Stimulated activated CD4-positive, alpha-beta T cell treated with anti-CD3 and anti-CD28 coated beads, Interleukin-4, amount 100 ng/mL, for 48 hours (primary cell): ENCODE measurements at places on chromosomes 7 and 10.

DNA sequence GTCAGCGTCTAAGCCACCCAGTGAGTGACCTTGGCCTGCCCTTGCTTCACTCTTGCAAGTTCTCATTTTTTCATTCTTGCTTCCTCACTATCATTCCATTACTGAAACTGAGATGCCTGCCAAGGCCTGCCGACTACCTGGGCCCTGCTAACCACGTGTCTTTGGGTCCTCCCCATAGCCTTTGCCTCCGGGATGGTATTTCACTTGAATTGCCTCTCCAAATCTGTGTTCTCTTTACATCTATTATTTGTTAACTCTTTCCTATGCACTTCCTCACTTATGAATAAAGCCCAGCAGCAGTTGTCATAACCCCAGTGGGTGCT lies 234.6 kb downstream of the SNX10 start:
- DNase-seq, result no peak

DNA sequence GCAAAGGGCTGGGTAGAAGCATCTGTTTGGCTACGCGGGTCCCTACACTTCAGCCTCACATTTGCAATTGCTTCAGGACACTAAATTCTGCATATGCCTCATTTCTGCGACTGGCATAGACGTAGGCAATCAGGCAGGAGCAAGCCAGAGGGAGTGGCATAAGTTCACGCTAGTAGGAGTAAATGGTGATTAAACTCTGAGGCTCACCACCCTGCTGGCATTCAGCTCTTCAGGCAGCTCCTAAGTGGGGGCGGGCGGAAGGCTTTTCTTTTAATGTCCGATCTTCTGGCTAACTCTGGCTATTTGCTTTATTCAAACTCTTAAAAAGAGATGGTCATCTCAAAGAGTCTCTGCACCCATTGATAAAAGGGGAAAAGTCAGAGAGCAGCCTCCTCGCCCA lies 45.3 kb downstream of the RGS10 start:
- DNase-seq, result no peak

DNA sequence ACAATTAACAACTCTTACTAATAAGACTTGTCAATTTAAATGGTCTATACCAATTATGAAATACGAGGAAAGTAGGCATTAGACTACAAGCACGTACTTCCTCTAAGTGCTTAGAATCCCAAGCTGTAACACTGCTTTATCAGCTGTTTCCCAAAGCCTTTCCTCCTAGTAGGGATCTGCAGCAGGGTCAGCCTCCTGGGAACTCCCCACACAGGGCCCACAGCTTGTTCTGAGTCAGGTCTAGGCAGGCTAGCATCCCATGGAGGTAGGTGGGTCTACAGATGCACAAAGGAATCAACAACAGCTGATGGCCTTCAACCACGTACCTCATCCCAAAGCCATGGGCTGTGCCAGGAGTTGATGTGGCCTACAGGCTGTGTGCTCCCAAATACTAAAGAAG lies 14.7 kb downstream of the MMS19 start:
- no peak for DNase-seq

GRCh38 chr10:73967544-73967943 lies 30.4 kb upstream of the VCL start:
- no peak for DNase-seq

- no peak for DNase-seq
Measured at GRCh38 chr10:69749178-69750010, 52.3 kb upstream of the COL13A1 start.

DNA sequence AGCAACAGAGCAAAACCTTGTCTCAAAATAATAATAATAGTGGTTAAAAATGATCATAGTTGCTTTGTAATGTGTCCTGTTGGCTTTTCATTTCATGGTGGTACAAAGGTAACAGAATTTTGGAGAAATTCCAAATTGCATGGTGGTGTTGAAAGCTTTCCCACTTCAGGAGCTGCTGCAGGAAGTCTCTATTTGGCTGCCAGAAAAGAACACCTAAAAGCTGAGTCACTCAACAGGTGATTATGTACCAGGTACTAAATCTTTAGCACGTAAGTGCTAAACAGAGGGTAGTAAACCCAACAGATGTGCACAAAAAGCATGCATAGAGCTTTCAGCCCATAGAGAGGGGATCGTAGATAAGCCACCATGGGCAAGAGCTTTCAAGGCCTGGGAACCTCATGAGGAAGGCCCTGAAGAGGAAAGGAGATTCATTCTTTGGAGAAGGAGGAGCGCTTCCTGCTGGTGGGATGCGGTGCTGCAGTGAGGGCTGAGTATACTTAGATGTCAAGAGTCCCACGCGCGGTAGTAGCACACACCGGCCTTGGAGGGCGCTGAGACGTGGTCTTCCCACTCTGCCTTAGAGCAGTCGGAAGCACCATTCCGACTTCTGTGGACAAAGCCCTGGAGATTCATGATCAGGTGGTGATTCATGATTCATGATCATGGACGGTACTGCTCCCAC lies 118.7 kb downstream of the RALA start:
- DNase-seq, result peak; percentile 38

- no peak for DNase-seq
Measured at GRCh38 chr7:84637568-84638338, 443.2 kb upstream of the SEMA3A start.

DNA sequence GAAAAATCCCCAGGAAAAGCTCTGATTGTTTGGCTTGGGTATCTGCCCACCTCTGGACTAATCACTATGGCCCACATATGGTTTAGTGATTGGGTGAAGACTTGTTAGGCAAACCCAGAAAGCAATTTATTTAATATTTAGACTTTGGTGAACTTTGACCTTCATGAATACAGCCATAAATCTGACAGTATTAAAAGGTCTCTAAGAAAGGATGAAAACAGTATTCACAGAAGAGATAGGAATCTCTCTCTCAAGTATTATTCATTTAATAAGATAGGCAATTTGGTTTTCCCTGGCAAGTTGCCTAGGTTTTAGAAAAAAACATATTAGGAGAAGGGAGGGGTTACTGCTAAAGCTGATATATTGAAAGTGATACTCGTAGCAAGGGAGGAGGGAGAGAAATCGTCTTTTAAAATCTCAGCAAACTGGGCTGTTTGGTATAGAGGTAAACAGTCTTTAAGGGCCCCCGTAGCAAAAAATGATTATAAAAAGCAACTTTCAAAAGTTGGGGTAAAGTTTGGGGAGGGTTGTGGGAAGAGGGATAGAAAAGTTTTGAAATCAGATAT lies 57.1 kb downstream of the LSMEM1 start:
- DNase-seq, result no peak

DNA sequence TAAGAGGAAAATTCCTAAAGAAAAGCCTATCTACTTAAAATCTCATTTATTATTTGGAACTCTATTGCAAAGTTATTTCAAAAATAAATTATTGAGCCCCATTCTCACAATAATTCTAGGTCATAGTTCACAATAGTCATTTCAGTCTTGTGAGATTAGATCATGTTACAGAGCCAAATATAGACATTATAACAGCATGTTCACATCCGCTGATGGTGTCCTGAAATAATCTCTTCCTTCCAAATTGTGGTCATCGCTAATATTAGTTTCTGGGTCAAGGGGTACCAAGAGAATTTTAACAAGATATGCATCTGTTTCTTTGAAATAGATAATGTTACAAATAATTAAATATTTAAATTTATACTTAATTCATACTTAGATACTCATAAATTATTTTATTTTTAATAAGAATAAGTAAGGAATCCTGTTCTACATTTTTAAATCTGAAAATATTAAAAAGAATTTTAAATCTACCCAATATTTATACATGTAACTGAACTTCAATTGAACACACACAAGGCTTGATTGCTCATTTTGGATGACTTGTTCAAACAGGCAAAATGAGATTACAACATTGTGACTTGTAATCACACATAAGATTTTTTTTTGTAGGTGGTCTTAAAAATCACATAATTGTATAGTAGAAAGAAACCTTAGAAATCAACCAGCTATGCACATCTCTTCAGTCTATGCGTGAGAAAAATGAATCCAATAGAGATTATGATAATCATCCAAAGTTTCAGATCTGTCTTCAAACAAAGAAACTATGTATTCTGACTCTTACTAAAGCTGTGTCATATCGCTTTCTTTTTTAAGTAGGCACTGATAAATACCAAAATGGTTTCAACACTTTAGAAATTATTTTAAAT lies 13.1 kb downstream of the GNAT3 start:
- DNase-seq, result no peak

DNA sequence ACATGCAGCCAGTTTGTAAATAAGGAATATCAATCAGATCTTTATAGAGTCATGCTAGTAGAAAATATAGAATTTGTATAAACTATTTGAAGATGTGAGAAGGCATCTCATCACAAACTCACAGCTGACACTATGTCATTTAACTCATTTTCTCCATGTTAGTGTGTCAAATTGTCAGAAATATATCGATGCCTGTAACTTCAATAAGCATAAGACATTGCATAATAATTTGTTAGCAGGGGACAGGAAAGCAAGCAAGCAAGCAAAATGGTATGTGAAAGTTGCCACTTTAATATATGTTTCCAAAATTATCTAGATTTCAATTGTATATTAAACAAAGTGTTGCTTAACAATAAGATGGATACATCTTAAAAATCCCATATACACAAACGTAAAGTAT lies 571.0 kb downstream of the ARL4A start:
- DNase-seq, result no peak

GRCh38 chr7:16428672-16429071 lies 7.3 kb upstream of the CRPPA start:
- no peak for DNase-seq

DNA sequence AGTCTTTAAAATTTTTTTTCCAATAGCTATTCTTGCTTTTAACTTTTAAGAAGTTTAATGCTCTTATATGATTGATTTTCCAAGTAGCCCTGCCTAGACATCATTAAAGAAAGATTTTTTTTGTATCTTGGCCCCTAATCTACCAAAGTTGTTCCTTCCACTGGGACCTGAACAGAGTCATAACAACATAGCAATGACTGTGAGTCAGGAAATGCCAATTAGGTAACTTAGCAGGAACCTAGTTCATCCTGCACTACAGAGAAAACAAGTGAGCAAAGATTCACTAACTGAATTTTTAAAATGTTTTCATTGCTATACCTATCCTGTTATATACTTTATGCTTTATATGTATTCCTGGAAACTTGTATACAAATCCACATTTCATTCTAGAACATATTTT lies 284.7 kb downstream of the BICC1 start:
- DNase-seq, result no peak

DNA sequence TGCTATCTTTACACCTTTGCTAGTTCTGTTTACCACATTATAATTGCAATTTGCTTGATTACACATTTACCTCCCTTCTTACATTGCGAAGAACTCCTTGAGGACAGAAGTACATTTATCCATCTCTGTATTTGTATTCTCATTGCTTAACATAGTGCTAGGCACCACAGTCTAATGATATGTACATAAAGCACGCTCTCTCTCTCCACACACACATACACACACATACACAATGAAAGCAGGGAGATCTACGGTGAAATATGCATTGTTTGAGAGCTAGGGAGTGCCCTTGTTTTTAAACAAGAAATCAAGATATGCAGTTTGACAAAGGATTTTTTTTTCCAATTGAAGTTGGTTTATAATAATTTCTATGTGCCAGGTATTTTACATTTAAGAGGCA lies 148.7 kb downstream of the BMPER start:
- DNase-seq, result no peak

- no peak for DNase-seq
Measured at GRCh38 chr7:116802746-116803152, 59.6 kb upstream of the CAPZA2 start.

GRCh38 chr7:41114131-41114530 lies 588.8 kb downstream of the INHBA start:
- DNase-seq, result no peak

- DNase-seq, result no peak
Measured at GRCh38 chr10:103748020-103748419, 107.4 kb downstream of the SH3PXD2A start.

DNA sequence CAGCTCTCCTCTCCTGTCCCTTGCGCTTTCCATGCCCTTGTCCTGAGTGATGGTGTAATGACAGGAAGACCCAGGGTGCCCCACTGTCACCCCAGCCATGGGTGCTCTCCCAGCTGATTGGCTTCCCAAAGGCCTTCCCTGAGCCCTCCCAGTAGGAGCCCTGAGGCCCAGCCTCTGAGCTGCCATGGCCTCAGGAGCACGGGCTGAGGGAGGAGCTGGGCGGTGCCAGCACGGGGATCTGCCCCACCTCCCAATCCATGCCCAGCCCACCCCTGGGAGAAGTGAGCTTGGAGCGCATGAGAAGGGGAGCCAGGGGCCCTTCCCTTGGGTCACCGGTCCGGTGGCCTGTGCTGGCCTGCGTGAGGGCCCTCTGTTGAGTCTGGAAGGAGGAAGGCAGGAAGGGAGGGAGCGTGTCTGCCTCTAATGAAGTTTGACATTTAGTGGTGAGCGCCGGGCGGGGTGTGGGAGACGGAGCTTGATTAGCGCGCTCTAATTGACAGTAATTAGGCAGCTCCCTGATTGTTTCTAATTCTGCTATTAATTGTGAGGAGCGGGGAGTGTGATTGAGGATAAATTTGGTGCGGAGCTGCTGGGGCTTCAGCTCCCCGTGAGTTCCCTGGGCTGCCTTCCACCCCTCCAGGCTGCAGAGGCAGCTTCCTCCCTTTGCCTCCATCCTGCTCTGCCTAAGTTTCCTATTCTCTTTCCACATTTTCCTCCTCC lies 28.3 kb downstream of the GBX1 start:
- no peak for DNase-seq

- no peak for DNase-seq
Measured at GRCh38 chr7:49866076-49866735, 92.8 kb downstream of the VWC2 start.

GRCh38 chr10:46515366-46515765 lies 41.1 kb downstream of the GPRIN2 start:
- no peak for DNase-seq

GRCh38 chr10:122555442-122555841 lies 5.1 kb upstream of the DMBT1 start:
- DNase-seq, result no peak

DNA sequence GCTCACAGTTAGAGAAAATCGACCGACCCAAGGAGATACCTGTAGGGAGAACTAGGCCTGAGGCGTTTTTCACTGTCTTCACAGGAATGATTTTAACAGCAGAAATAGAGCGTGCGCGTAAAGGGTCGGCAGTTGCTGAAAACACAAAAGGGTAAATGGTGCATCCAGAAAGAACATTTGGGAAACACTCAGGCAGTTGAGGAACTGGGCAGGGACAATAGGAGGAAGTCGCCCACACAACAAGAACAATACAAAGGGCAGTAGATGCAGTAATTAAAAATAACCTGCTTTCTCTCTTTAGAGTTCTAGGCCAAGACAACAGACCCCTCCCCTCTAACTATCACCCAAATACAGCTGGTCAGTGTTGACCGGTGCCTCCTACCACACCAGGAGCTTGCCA lies 126.6 kb downstream of the SORBS1 start:
- DNase-seq, result no peak

GRCh38 chr7:92053312-92053711 lies 81.0 kb downstream of the CYP51A1 start:
- DNase-seq, result no peak

GRCh38 chr10:119859420-119860258 lies 13.0 kb downstream of the MCMBP start:
- no peak for DNase-seq
